ENCODE measurements at places on chromosomes 6 and 20.

DNA sequence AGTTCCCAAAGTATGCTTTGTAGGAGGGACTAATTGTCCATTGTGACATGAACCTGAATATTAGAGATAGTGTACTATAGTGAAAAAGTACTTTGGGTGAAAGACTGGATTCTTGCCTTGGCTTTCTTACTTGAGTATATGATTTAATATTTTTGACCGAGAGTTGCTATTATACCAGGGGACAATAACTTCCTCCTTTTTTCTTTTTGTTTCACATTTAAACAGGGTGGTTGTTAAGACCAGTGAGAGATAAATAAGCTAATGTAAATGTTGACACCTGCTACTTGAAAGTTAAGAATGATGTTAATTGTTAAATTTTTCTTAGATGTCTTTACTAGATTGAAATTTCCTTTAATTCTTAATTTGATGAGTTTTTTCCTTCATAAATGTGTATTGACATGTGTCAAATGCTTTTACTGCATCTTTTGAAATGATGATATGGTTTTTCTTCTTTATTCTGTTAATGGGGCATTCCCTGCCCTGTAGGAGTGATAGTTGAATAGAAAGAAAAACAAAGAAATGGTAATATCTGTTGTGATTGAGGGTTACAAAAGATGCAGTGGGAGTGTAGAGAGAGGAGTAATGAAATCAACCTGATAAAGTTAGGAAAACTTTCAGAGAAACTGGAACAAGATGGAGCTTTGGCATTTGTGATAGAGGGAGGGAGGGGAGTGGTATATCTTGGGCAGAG is 48.4 kb downstream of the ZFAND3 start:
- no peak for DNase-seq

- no peak for DNase-seq
Measured at GRCh38 chr20:49892817-49893216, 22.5 kb downstream of the SPATA2 start.

DNA sequence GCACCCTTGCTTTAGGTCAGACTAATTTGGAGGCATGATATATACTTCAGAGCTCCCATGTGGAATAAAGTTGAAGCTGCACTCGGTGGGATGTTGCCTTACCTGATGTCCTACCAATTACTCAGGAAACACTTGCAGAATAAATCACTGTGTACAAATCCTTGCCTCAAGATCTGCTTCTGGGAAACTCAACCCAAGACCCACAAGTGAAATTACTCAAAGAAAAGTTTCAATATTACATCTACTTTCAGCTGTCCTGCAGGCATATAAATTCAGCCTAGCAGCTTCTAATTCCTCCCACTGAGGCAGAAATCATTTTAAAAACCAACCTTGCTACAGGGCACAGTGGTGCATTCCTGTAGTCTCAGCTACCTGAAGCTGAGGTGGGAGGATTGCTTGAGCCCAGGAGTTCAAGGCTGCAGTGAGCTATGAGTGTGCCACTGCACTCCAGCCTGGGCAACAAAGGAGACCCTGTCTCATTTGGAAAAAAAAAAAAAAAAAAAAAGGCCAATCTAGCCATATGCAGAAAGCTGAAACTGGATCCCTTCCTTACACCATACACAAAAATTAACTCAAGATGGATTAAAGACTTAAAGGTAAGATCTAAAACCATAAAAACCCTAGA is 20.7 kb upstream of the DCDC2 start:
- no peak for DNase-seq

GRCh38 chr20:63863798-63864544 is 1.1 kb upstream of the TPD52L2 start:
- peak; percentile 83 for DNase-seq

DNA sequence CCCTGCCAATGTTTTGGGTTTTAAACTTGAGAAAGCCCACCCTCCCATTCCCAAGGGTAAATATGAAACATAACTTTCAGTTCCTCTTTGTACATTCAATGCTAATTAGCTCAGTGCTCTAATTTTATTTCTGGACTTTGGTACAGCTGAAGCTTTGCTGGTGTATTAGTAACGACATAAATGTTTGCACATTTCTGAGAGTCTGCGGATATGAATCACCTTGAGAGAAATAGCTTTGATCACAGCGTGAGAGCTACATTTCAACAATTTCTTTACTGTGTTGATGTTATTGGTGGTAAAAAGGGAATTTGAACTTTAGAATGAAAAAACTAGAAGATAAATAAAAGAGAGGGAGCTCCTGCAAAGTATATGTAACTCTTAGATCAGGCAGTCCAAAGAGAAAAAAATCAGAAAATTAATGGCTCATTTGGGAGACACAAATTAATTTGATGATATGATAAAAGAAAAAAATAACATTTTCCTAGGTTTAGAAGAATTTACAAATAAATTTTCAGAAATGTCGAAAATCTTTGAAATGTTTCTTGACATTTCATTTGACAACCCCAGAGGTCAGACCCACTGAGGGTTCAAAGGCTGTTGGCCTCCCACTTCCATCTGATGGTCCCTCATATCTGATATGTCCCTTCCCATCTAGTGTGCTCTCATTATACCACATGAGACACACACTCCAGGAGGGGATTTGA is 38.5 kb upstream of the CAP2 start:
- no peak for DNase-seq

- DNase-seq = no peak
Measured at GRCh38 chr6:21807299-21808044, 213.9 kb downstream of the SOX4 start.

DNA sequence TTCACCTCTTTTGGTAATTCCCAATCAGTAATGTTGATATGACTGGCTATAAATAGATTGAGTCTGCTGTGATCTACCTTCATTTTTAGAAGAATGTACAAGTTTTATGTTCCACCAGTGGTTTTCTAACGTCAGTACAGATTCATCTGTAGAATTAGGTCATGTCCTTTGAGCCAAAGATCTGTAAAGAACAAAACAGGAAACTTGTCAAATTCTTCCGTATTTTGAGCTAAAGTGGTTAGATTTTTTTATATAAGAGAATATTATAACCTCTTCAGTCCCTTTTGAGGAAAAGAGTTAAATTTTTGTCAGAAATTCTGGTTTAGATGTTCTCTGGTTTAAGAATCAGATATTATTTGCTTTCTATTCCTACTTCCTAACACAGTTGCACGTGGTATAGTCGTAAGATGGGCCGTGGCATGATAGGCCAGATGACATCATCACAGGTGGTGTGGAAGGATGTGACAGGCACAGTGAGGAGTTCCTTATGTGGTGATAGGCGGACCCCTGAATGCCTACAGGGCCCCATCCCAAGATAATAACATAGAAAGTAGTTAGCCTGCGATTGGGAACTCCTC is 62.3 kb downstream of the SNX9 start:
- no peak for DNase-seq

GRCh38 chr20:64078934-64079272 is 415 bp downstream of the RGS19 start:
- DNase-seq = no peak

DNA sequence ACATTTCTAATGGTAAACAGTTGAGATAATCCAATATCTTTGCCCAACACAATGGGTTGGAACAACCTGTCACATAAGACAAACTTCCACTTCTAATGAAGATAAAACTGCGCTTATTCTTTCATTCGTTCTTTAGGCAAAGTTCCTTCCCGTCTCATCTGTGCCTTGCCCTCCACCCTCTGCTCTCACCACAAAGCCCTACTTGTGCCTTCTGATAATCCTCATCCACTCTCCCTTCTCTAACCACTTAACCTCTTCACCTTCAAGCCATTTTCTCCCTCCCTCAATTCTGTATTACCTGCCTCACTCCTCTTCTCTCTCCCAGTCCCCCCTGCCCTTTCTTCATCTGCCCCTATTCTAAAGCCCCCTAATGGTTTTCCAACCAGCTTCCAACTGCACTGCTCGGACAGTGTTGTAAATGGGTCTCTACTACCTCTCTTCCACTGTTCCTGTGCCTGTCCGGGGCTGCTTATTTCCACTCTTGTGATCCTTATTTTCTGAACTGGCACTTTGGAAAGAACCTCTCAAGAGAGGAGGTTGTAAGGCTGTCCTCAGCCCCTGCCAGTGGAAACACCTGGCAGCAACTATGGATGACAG is 62.9 kb upstream of the MYB start:
- DNase-seq = no peak

GRCh38 chr6:138945354-138945753 is 42.7 kb downstream of the REPS1 start:
- DNase-seq = peak; percentile 33

DNA sequence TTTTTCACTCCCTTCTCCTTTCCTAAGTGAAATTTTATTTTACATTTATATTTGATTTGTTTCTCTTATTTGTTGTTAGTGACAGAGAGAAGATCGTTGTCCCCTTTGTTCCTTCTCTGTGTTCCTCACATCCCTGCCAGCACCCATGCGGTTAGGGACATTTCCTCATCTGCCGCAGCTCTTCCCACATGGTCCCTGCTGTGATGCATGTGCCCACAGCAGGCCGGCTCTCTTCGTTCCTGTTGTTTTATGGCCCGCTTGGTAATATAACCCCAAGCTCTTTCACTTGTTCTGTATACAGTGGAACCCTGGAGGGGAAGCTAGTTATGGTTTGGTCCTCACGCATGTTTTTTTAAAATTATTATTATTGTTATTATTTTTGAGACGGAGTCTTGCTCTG is 23.6 kb downstream of the DTD1 start:
- DNase-seq = no peak

GRCh38 chr6:102895683-102896082 is 1502.2 kb downstream of the GRIK2 start:
- no peak for DNase-seq

- DNase-seq = no peak
Measured at GRCh38 chr6:91155129-91155785, 568.4 kb upstream of the MAP3K7 start.

DNA sequence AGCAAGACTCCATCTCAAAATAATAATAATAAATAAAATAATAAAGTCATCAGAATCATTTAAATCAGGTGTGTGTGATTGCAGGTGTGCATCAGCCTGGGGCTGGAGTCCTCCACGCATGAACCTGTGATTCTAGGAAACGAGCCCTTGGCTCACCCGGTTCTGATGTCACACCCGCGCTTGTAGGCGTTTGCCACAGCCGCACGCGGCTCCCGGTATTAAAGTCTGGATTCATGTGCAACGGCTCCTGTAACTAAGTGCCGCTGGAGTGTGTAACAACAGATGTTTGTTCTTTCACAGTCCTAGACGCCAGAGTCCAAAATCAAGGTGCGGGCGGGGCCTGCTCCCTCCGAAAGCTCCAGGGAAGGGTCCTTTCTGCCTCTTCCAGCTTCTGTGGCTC is 45.2 kb downstream of the KCNQ2 start:
- DNase-seq = no peak

GRCh38 chr20:47972916-47973309 is 187.6 kb upstream of the SULF2 start:
- DNase-seq = no peak

DNA sequence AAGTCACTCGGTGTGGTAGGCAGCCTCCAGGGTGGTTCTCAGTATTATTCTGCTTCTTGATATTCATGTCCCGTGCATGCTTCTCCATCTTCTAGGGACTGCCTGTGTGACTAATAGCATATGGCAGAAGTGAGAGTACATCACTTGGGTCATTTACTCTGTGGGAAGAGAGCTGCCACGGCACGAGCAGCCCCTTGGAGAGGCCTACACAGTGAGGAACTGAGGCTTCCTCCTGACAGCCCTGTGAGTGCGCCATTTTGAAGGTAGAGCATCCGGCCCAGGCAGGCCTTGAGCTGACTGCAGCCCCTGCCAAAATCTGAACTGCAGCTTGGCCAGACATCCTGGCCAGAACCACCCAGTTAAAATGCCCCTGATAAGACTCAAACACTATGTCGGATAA is 17.3 kb upstream of the MCUR1 start:
- no peak for DNase-seq

- no peak for DNase-seq
Measured at GRCh38 chr6:135514706-135515105, 17.2 kb upstream of the AHI1 start.

DNA sequence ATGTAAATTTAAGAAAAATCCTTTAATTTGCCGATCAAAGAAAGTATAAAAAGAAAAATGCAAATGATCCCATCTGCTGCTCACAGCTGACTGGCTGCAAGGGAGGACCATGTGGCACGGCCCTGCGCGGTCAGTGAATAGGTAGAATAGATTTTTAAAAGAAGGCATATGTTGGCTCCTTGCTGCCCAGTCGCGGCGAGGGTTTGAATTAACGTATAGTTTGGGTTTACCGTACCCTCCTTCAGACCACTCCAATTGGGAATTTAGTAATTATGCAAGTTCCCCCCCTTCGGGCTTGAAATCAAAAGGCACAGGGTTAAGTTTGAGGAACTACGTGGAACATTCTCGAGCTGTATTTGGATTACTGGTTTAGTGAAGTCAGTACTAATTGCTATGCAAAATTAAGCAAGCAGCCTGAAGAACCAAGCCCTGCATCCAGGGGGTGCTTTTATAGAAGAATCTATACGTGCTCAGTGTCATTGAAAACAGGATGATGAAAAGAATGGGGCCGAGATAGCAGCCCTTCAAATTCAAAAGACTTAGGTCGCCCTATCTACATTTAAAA is 1.1 kb upstream of the BEND3 start:
- peak; percentile 71 for DNase-seq

GRCh38 chr6:99822741-99823512 is 171.1 kb downstream of the MCHR2 start:
- peak; percentile 63 for DNase-seq

- no peak for DNase-seq
Measured at GRCh38 chr20:31757254-31757653, 18.2 kb downstream of the TPX2 start.

GRCh38 chr6:38266921-38267354 is 372.8 kb downstream of the BTBD9 start:
- no peak for DNase-seq

- no peak for DNase-seq
Measured at GRCh38 chr6:124283486-124283885, 479.8 kb downstream of the NKAIN2 start.

DNA sequence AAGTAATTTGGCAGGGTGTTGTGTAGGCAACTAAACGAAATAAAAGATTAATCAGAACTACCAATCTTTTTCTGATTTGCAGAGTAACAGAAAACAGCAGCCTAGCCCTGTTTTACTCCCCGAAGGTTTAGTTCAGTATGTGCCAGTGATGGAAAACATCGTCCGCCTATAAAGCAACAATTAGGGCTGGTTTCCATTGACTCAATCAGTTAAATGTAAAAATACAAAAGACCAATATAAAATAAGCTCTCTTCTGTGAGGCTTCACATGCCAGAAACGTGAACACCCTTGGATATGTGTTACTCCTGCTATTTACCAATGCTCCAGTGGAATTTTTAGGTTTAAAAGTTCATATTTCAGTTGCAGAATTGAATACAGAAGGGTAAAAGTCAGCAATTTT is 210.5 kb upstream of the RSPO3 start:
- DNase-seq = no peak

GRCh38 chr6:2157441-2158127 is 87.8 kb downstream of the GMDS start:
- no peak for DNase-seq
